Activated CD4-positive, alpha-beta memory T cell treated with anti-CD3 and anti-CD28 coated beads, Interleukin-2, amount 10 ng/mL, durations not matched to agents 7 days and 5 days (primary cell): ENCODE measurements at places on chromosomes 2 and 18. TPM values are rescaled to one million over a fixed set of nuclear protein-coding genes. Genes with fewer than 3 reads are reported as not detected.

PLEKHH2 gene
- 0.48 TPM for total RNA-seq

TUBB8B gene
- total RNA-seq, result not detected

PPP1R1C gene
- total RNA-seq, result not detected

DPYSL5 gene
- not detected for total RNA-seq

DNA sequence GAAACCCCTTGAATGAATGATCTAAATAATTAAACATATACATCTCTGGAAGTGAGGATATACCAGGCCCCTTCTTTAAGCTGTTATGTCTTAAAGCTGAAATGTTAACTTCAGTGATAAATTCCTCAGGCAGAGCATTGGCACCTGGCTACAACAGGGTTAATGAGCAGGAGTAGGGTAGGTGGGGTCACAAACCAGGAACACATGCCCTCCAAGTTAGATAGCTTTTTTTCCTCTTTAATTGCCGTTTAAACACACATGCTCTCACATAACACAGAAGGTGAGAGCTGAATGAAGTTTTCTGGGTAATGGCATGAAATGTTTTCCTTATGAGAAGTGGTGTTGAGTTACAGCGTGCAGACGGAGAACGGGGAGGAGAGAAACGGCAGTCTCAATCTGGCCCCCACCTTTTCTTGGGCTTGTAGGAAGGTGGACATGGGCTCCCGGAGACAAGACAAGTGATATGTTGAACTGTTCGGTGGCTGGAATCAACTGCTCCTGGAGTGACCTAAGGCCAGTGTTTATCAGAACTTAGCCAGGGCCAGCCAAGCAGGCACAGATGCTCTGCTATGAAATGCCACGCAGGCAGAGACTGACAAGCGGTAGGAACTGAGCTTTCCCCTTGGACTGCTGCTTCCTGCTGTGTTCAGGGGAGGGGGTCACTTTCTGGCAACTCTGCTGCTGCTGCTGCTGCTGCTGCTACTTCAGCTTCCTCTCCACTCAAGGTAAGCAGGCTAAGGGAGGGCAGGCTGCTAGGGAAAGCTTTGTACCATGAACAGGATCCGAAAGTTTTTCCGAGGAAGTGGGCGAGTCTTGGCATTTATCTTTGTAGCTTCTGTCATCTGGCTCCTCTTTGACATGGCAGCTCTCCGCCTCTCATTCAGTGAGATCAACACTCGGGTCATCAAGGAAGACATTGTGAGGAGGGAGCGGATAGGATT is at the start of gene GALNT5:
GALNT5 (plus strand) TSS at position 394 of the 941 bp plus-strand sequence; CDS start at position 772, 378 bp downstream.
- peaks cover 36% of the 10 kb centered on the region for H3K4me1 ChIP-seq
- H3K4me3 ChIP-seq, result no peak within 1 kb of the TSS
- H3K27me3 ChIP-seq, result peaks cover 2% of the 10 kb centered on the region
- H3K27ac ChIP-seq, result no peak within 1 kb of the TSS
- DNase-seq, result no peak

- no peaks in the 10 kb centered on the region for H3K4me1 ChIP-seq
- no peak for DNase-seq
- H3K27ac ChIP-seq, result no peak overlapping the region
- no peak overlapping the region for H3K4me3 ChIP-seq
- H3K27me3 ChIP-seq, result no peaks in the 10 kb centered on the region
Measured at GRCh38 chr2:114543236-114543766, 100.9 kb downstream of the DPP10 start.

CYRIA gene
- total RNA-seq, result 0.10 TPM
